Activated CD8-positive, alpha-beta memory T cell treated with anti-CD3 and anti-CD28 coated beads, Interleukin-2, amount 10 ng/mL, durations not matched to agents 7 days and 5 days (primary cell): ENCODE measurements at places on chromosomes 4 and X. TPM values are rescaled to one million over a fixed set of nuclear protein-coding genes. Genes with fewer than 3 reads are reported as not detected.

Gene GYPB
- total RNA-seq = not detected

Gene MAGEE1
- 3.3 TPM for total RNA-seq

Gene DAPP1
- total RNA-seq = 24.6 TPM

Gene UGT2B7
- not detected for total RNA-seq

- no peaks in the 10 kb centered on the region for H3K27me3 ChIP-seq
- no peak for DNase-seq
- no peak overlapping the region for H3K4me3 ChIP-seq
These were observed 11.2 kb upstream of the KDR start for GRCh38 chr4:55136634-55137033.

DNA sequence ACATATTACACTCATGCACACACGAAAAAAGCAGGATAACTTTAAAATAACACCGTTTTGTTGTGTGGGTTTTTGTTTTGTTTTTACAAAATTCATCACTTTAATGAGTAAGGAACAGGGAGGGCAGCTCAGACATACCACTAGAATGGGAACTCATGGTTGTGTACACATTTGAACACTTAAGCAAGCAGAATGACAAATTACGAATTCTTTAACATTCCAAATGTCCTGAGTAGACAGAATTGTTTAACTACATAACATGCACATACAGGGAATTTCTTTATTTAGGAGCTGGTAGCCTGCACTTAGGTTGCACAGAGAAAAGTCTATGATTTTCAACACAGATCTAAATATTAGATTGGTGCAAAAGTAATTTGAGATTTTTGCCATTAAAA lies 96.4 kb downstream of the ATP8A1 start:
- no peaks in the 10 kb centered on the region for H3K4me1 ChIP-seq
- no peak overlapping the region for H3K27ac ChIP-seq
- peaks cover 9% of the 10 kb centered on the region for H3K36me3 ChIP-seq
- DNase-seq = no peak
- H3K27me3 ChIP-seq = no peaks in the 10 kb centered on the region

DNA sequence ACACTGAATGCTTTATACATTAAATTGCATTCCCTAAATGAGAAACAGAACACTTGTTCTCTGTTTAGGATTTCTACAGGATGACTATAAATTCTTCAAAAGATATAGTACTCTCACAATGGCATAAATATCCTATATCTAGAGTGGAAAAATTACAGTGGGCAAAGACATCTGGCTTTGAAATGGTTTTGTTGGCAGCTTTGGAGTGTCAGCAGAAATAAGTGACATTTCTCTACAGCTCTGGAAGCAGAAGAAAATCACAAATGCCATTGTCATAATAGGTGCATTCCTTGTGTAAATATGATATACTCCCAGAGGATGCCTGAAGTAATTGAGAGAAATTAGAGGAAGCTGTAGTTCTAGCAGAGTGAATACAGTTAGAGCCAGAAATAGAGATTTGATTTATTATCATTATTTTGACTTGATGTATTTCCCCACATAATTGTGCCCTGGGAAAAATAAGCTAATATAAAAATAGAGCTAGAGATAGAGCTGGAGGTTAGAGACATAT lies 95.9 kb upstream of the GALNTL6 start:
- DNase-seq = no peak
- no peak overlapping the region for H3K27ac ChIP-seq
- no peaks in the 10 kb centered on the region for H3K4me1 ChIP-seq
- H3K4me3 ChIP-seq = no peak overlapping the region
- H3K36me3 ChIP-seq = no peaks in the 10 kb centered on the region
- no peaks in the 10 kb centered on the region for H3K27me3 ChIP-seq

- H3K27me3 ChIP-seq = peaks cover 11% of the 10 kb centered on the region
- no peak overlapping the region for H3K27ac ChIP-seq
- no peaks in the 10 kb centered on the region for H3K36me3 ChIP-seq
- no peak for DNase-seq
- peak overlapping the region; percentile 83 for H3K4me3 ChIP-seq
These were observed 933 bp downstream of the CNKSR2 start for GRCh38 chrX:21374994-21375707.

DNA sequence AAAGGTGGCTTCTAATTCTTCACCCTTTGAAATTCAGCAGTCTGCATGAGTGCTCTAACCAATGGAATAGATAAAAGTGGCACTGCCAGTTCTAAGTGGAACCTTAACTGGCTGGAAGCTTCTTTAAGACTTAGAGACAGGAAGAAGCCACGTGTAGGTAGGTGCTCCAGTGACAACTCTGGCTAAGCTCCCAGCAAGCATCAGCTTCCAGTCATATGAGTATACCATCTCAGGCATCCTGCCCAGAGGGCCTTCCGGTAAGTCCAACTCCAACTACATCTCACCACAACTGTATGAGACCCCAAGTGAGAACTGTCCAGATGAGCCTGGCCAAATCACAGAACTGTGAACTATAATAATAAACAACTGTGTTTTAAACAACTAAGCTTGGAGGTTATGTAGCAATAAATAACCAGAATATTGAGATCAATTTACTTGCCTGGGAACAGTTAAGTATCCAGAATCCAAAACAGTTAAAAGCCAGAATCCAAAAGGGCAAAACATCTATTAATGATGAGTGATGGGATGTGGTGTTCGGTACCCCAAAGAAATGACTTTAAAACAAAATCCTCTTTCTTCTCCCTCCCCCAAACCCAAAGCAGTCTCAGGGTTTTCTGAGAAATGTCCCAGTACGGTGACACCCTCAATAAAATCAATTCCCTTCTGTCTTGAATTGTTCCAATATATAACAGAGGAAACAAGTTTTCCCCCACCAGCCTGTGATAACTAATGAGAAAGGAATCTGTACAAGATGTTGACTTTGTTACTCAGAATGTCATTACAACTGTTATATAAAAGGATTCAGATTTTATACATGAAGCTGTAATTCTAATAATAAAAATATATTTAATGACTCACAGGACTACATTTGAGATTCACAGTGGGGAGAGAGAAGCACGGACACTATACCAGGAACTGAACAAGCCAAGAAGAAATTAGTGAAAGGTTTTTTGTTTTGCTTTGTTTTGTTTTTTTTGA lies 4.2 kb downstream of the TSPAN5 start:
- H3K27ac ChIP-seq = no peak overlapping the region
- H3K4me1 ChIP-seq = peaks cover 46% of the 10 kb centered on the region
- no peaks in the 10 kb centered on the region for H3K27me3 ChIP-seq
- peaks cover 40% of the 10 kb centered on the region for H3K36me3 ChIP-seq
- DNase-seq = no peak

- no peak overlapping the region for H3K4me3 ChIP-seq
- H3K27ac ChIP-seq = no peak overlapping the region
- DNase-seq = no peak
- peaks cover 4% of the 10 kb centered on the region for H3K36me3 ChIP-seq
- H3K4me1 ChIP-seq = peaks cover 30% of the 10 kb centered on the region
These were observed 109.6 kb upstream of the STIM2 start for GRCh38 chr4:26751004-26751403.

GRCh38 chr4:74615411-74615810 lies 170.5 kb downstream of the AREG start:
- no peaks in the 10 kb centered on the region for H3K4me1 ChIP-seq
- no peak for DNase-seq
- no peak overlapping the region for H3K4me3 ChIP-seq

DNA sequence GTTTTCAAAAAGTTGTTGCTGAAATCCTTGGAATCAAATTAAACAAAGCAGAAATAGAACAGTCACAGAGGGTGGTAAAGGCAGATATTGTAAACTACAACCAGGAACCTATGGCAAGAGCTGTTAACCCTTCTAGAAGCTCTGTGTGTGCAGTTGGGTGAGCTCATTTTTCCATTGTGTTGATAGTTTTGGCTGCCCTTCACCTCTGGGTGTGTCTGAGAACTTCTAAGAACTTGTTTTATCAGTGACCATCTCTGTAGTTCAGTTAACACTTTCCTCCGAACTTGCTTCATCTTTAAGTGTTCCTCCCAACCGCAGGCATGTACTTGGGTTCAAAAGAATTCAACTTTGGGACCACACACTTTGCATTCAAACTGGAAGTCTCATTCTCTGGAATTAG lies 32.7 kb downstream of the RBMX start:
- H3K4me1 ChIP-seq = peaks cover 2% of the 10 kb centered on the region
- no peak for DNase-seq
- H3K36me3 ChIP-seq = peaks cover 29% of the 10 kb centered on the region
- H3K27ac ChIP-seq = peak overlapping the region; percentile 52

- H3K36me3 ChIP-seq = peaks cover 5% of the 10 kb centered on the region
- peaks cover 1% of the 10 kb centered on the region for H3K4me1 ChIP-seq
- no peak for DNase-seq
- H3K4me3 ChIP-seq = no peak overlapping the region
- no peaks in the 10 kb centered on the region for H3K27me3 ChIP-seq
- H3K27ac ChIP-seq = no peak overlapping the region
These were observed 411.2 kb downstream of the MID1IP1 start for GRCh38 chrX:39212456-39212855.

DNA sequence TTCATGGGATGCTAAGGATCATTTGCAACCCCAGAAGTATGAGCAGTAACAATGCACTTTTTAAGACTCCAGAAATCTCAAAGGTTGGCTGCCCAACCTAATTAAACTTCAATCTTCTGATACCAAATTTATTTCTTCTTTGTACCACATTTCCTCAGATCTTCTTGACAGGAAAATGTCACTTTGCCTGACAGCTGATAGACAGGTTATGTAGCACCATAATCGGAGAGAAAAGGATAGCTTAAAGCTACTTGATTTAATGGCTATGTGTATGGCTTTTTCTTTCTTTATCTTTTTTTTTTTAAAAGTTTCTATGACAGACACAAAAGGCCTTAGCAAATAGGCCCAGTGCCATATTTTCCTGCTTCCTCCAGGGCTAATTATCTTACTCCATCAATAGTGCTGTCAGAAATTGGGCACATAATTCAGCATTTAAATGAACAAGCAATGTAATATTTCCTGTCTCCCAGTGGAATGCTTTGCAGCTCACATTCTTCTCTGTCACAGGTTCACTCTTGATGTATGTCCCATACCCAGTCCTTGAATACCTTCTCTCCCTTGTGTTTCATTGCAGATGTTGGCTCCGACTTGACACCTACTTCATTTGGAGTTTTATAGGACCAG lies 795.7 kb downstream of the ADGRL3 start:
- no peak for DNase-seq
- no peaks in the 10 kb centered on the region for H3K27me3 ChIP-seq
- no peak overlapping the region for H3K27ac ChIP-seq
- no peak overlapping the region for H3K4me3 ChIP-seq
- no peaks in the 10 kb centered on the region for H3K4me1 ChIP-seq
- no peaks in the 10 kb centered on the region for H3K36me3 ChIP-seq

DNA sequence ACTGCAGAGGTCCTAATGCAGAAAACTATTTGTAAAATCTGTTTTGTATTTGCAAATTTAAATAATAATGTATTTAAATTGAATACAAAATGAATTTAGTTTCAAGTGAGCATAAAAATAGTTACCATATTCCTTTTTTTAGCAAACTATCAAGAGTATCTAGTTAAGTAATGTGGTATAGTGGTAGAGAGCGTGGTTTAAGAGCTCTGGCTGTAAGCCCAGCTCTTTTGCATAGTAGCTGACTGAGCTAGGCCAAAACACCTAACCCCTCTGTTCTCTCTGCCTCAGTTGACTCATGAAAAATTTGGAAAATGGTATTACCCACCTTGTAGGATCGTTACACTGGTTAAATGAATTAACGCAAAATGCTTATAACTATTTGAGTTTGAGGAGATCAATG lies 18.1 kb upstream of the ADAD1 start:
- peaks cover 3% of the 10 kb centered on the region for H3K4me1 ChIP-seq
- H3K4me3 ChIP-seq = no peak overlapping the region
- H3K27me3 ChIP-seq = no peaks in the 10 kb centered on the region
- DNase-seq = no peak
- no peak overlapping the region for H3K27ac ChIP-seq
- peaks cover 39% of the 10 kb centered on the region for H3K36me3 ChIP-seq

- H3K4me1 ChIP-seq = peaks cover 3% of the 10 kb centered on the region
- peaks cover 8% of the 10 kb centered on the region for H3K36me3 ChIP-seq
- no peak overlapping the region for H3K4me3 ChIP-seq
- H3K27me3 ChIP-seq = no peaks in the 10 kb centered on the region
These were observed 16.0 kb downstream of the DIAPH2 start for GRCh38 chrX:96700625-96701024.

- H3K27ac ChIP-seq = no peak overlapping the region
- H3K4me1 ChIP-seq = no peaks in the 10 kb centered on the region
- no peak for DNase-seq
- H3K36me3 ChIP-seq = no peaks in the 10 kb centered on the region
These were observed 6.1 kb downstream of the ARSJ start for GRCh38 chr4:113973345-113973744.
